ENCODE measurements at places on chromosomes 5 and 9.

- no peak for DNase-seq
Measured at GRCh38 chr5:142197098-142197497, 88.5 kb downstream of the NDFIP1 start.

DNA sequence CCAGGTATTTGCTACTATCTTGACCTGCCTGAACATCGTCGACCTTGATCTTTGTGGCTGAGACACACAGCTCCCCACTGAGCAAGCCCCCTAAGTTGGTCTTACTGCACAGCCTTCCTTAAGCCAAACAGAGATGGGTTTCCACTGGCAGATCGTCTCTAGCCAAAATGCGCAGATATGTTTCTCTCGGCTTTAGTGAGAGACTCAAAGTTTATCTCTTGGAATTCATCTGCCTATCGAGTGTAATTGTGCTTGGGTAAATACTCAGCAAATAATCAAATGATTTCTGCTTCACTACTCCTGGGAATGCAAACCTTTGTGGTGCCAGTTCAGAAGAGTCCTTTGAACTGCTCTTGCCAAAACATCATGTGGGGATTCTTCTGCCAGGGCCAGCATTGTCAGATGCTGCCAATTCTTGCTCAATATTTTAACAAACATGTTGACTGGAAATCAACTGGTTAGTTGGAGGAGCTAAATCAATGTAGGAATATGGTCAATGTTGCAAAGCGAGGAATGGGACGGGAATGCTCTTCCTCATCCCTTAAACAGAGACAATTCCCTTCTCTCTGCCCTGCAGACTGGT, 141.2 kb upstream of the SLC28A3 start:
- no peak for DNase-seq

- DNase-seq, result no peak
Measured at GRCh38 chr9:81455462-81456219, 233.7 kb downstream of the TLE1 start.

DNA sequence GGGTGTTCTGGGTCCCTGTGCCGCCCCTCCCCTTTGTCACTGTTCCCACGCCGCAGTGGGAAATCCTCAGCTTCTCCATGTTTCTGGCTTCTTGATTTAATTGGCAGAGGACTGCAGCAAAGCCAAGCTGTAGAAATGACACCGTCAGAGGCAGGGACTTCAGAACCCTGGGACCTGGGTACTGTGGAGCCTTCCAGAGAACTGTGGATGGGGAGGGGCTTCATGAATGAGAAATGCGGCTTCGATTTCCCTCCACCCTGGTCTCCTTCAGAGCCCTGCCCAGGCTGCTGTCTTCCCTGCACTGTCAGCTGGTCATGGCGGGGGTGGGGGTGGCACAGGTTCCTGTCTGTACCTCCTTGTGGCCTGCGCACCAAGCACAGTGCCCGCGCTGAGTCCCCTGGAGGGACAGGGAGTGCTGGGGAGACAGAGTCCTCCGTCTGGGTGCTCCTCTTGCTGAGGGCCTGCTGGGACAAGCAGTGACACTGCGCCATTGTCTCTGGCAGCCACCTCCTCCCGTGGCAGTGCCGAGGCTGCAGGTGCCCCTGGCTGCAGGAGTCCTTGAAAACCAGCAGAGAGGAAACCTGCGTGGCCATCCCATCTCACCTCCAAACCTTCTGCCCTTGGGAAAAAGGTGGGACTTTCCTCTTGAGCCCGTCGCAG, 47.2 kb downstream of the COL5A1 start:
- no peak for DNase-seq

- DNase-seq, result no peak
Measured at GRCh38 chr9:76355886-76356285, 38.3 kb downstream of the RFK start.

DNA sequence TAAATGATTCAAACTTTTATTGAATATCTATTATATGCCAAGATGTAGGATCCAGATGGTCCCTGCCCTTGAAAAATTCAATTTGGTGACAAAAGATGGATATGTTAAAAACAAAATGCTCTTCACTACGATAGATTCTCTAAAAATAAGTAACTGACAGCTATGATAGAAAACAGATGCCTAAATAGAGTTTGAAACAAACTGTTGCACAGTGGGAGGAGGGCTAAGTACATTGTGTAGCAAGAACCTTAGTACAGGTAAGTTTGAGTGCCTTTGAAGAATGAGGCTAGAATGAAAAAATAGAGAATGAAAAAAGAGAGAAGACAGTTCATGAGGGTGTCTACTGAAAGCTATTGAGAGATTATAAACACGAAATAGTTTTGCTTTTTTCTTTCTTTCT, 54.3 kb downstream of the HOMER1 start:
- no peak for DNase-seq

DNA sequence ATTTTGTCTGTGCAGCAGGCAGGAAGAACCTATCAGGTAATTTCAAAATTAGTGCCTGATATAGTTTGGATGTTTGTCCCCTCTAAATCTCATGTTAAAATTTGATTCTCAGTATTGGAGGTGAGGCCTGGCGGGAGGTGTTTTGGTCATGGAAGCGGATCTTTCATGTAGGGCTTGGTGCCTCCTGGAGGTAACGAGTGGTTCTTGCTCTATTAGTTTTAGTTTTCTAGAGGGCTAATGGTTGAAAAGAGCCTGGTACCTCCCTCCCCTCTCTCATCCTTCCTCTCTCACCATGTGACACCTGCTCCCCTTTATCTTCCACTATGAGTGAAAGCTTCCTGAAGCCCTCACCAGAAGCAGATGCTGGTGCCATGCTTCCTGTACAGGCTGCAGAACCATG, 106.3 kb downstream of the DRD1 start:
- no peak for DNase-seq

- DNase-seq, result no peak
Measured at GRCh38 chr5:32388432-32389129, 56.0 kb downstream of the ZFR start.

GRCh38 chr5:162837155-162837554, 600.2 kb upstream of the CCNG1 start:
- DNase-seq, result no peak

DNA sequence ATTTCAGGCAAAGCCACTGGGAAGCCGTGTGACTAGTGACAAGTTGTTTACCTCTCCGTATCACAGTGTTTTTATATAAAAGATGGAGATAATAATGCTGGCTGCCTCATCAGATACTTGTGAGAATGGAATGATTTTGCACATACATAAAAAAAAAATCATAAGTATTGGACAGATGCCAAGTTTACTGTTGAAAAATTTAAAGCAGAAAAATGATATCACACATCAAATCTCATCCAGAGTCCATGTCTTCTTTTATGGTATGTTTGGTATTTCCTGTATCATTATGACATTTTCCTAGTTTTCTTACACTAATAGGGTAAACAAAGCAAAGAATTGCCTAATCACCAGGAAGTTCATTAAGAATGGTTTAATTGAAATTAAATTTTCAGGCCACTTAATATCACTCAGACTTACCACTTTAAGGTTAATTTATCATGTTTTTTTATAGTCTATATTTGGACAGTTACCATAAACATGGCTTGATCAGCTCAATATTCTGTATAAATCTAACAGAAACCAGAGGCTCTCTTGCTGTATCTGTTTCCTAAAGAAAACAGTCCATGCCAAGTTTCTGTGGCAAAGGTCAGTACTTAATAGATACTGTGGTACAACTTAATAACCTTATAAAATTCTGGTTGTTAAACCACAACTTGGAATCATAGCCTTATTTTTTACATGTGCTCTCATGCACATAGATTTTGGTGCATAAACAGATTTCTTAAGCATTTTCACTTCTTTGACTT, 656.5 kb upstream of the RIOK2 start:
- DNase-seq, result peak; percentile 59

DNA sequence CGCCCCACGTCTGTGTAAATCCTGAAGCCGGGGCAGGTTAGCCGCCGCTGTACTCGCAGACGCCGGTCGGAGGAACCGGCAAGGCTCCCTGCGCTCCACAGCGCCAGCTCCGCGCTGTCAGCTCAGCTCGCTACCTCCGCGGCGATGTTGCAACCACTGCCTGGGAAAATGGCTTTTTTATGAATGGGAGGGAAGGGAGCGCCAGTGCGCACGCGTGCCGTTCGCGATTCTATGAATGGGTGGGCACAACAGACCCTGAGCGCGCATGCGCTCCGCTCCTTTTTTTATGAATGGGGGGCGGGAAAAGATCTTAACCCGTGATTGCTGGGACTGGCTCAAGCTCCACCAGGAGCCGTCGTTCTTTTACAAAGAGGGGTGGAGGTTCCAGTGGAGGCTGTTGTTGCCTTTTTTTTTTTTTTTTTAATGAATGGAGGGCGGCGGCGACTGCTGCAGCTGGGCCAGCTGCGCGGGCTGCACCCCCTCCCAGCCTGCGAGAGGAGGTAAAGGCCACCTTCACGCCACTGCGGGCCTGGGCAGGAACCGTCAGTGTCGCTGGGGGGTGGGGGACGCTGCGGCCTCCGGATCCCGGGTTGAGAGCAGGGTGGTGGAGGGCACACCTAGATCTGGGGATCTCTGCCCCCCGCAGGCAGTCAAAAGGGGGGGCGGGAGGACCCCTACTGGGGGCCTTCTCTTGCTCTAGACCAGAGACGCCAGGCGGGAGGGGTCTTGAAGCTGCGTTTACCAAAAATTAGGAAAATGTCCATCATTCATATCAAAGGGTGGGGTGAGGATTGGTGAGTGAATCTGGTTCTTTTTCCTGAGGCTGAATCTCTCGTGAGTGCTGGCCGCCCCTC, at the start of gene SPRY4:
Gene SPRY4 (minus strand): TSS at position 151 of the 854 bp plus-strand sequence. CDS start 9,913 bp downstream, outside the sequence.
- DNase-seq, result peak; percentile 85

GRCh38 chr5:97454015-97454414, 271.0 kb upstream of the RIOK2 start:
- DNase-seq, result no peak

GRCh38 chr9:81592887-81593266, 96.5 kb downstream of the TLE1 start:
- DNase-seq, result no peak

GRCh38 chr9:8845376-8845775, 1045.8 kb upstream of the DMAC1 start:
- no peak for DNase-seq

- DNase-seq, result no peak
Measured at GRCh38 chr9:111966861-111967291, 70.3 kb downstream of the UGCG start.

GRCh38 chr5:94694671-94695070, 76.2 kb downstream of the SLF1 start:
- no peak for DNase-seq

Data from LNCaP clone FGC (cell line).